ENCODE measurements at places on chromosomes 11 and 22.

- no peak for DNase-seq
Observed at GRCh38 chr22:31734512-31734911, 15.4 kb downstream of the PRR14L start.

DNA sequence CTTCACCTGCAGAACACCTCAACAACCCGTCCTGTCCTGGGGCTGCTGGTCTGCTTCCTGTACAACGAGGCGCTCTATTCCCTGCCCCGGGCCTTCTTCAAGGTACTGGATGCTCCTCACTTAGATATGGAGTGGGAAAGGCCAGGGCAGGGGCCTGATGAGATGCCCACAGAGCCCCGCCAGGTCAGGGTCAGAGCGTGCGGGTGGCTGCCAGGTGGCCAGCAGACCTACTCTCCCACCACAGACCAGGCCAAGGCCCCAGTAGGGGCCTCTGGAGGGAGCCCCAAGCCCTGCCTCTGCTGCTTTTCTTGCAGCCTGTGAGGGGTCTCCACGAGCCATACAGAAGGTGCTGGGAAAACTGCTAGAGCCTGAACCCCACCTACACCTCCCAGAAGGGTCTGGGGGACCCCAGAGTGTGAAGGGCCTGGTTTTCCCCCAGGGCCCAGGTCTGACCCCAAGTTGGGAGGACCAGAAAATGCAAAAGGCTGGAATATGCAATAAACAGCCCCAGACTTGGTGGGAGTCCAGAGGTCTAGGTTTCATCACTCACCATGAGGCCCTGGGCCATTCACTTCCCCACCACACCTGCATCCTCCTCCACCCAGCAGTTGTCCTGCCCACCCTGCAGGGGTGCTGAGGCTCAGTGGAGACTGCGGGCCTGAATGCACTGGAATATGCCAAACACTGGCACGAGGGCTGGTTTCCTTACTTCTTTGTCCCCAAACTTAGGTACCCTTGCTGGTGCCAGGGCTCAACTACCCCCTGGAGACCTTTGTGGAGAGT, 14.7 kb downstream of the ZDHHC24 start:
- no peak for DNase-seq

DNA sequence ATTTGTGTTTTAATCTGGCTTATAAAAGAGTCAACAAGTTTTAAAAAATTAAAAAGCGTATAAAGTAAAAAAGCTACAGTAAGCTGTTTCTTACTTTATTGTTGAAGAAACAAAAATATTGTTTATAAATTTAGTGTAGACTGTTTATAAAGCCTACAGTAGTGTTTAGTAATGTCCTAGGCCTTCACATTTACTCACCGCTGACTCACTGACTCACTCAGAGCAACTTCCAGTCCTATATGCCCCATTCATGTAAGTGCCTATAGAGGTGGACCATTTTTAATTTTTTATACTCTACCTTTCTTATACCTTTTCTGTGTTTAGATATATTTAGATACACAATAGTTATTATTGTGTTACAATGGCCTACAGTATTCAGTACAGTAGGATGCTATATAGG, 12.2 kb downstream of the MPPED2 start:
- no peak for DNase-seq

DNA sequence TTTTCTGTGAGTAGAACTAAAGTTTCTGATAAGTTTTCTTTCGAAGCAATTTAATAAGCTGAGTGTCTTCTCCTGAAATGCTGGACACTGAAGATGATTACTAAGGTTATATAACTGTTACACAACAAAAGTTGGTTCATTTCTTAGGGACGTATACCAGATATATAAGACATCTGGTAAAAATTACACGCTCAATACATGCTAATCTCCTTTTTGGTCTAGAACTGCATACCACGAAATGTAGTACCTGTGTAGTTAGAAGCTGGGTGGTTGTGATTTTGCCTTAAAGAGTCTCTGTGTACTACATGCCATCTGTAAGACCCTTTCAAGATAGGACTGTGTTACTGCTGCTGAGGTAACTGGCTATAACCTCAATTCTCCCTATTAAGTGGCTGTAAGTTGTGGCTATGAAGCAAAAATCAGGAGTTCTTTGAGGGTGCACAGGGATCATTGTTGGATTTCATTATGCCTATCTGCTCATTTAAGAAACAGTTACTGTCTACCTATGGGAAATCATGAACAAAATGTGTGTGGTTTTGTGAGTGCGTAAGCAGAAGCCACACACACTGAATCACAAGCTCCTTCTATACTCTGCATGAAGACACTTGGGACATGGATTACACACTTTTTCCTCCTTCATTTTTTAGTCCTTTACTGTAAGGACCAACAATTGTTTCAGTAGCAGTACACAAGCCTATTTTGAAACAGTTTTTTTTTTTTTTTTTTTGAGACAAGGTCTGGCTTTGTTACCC, 195.9 kb downstream of the SWAP70 start:
- no peak for DNase-seq

DNA sequence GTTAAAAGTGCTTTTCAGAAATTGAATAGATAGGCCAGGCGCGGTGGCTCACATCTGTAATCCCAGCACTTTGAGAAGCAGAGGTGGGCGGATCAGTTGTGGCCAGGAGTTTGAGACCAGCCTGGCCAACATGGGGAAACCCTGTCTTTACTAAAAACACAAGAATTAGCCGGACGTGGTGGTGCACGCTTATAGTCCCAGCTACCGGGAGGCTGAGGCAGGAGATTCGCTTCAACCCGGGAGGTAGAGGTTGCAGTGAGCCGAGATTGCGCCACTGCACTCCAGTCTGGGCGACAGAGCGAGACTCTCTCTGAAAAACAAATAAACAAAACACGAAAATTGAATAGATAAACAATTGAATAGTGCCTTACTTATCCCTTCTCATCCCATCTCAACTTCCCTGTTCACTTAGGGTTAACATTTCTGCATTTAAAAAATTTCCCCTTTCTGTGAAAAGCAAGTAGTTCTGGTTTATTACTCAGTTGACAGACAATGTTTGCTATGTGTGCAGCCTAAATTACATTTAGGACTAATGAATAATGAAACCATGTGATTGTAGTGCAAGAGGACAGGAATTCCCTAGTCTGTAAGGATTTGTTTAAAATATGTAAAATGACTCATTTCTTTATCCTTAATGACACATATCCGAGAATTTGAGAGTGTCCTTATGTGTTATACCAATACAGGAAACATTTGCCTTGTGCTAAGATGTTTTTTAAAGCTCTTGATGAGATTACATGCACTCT, 6.0 kb downstream of the RNF169 start:
- no peak for DNase-seq

GRCh38 chr11:72421351-72421750, 13.0 kb downstream of the CLPB start:
- DNase-seq: no peak

GRCh38 chr11:115894176-115894575, 390.0 kb upstream of the CADM1 start:
- no peak for DNase-seq

GRCh38 chr11:120331301-120331996, 4.8 kb upstream of the ARHGEF12 start:
- no peak for DNase-seq

- DNase-seq: no peak
Observed at GRCh38 chr11:129285402-129285786, 90.3 kb upstream of the BARX2 start.

DNA sequence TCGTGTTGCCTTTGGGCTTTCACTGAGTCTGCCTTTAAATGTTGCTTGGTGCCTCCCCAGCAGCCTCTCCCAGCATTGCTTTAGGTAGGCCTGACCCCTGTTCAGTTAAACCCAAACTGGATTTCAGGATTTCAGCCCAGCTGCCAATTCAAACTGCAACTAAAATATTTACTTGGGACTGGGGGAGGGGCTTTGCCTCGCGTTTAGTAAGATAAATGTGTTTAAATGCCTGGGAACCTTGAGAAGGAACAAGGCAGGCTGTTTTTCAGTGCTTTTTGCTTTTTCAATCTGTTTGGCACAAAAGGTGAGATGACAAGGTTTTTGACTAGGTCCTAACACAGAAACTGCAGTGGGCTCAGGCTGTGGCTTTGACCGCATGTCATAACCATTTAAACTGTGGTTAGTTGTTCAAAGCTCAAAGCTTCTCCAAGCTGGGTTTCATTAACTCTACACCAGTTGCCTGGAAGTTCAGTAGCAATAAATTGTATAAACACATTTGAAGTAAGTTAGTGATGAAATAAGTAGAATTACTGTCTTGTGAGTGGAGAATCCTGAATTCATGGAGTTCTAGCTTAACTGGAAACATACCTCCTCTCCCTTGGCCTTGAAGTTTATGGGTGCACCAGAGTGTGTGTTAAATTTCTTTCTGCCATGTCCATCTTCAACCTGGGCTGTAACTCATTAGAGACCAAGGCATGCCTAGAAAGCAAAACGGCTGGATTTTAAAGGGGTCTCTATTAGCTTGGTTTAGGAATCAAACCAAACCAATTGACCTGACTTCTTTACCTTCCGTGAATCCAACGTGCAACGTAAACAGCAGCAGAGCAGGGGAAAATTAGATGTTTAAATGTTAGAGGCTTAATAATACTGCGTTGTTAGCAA, 3.6 kb downstream of the PKNOX2 start:
- DNase-seq: no peak

DNA sequence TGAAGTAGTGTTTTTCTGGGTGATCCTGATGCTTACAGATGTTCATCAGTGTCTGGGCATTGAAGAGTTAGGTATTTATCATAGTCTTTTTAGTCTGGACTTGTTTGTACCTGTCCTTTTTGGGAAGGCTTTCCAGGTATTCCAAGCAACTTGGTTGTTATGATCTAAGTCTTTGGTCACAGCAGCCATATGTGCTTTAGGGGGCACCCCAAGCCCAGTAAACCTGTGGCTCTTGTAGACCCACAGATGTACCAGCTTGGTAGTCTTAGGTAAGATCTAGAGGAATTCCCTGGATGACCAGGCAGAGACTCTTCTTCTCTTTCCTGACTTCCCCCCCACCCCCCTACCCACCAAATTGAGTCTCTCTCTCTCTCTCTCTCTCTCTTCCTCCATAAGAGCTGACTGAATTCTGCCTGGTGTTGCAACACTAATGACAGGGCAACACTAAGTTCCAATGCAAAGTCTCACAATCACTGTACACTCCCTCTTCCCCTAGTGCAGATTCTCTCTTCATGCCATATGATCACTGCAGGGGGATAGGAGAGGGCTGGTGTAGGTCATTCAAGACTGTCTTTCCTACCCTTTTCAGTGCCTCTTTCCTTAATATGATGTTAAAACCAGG, 24.5 kb upstream of the MMP8 start:
- no peak for DNase-seq

DNA sequence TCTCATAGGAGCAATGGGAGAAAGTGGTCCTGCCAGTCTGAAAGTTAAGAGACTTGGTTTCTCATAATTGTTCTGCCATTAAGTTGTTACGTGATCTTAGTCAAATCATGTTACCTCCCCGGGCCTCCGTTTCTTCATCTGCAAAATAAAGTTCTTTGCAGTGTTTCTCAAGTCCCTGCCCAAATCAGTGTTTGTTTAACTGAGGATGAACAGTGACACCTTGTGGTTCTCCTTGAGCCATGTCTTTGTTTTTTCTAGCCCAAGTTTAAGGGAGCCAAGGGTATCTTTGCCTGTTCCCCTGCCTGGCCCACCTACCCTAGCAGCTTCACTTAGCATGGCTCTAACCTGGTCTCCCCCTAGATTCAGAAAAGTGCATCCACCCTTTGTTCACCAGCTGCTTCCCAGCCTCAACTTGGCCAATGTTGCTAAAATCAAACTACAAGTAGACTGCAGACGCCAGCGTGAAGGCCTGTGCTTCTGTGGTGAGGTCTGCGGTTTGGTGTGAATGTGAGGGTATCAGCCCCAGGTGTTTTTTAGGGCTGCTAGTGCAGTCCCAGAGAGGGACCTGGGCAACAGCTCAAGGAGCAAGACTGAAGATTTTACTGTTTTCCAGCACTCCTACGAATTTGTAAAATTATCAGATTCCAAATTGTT, 35.5 kb downstream of the FZD4 start:
- no peak for DNase-seq

DNA sequence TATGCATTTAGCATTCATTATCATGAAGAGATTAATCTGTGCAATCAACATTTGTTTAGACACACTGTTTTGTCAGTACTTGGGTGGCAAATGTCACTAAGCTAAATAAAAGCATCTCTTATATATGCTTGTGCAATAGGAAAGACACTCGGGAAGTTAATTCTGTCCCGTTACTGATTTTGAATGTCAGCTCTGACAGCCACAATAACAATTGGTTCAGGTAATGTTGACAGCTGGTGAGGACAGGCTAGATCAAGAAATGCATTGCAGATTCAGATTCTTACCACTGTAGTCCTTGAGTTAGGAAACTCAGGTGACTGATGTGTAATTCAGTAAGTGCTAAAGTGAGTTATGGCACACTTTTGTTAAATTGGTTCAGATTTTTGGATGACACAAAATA, 523.8 kb upstream of the FAT3 start:
- no peak for DNase-seq

DNA sequence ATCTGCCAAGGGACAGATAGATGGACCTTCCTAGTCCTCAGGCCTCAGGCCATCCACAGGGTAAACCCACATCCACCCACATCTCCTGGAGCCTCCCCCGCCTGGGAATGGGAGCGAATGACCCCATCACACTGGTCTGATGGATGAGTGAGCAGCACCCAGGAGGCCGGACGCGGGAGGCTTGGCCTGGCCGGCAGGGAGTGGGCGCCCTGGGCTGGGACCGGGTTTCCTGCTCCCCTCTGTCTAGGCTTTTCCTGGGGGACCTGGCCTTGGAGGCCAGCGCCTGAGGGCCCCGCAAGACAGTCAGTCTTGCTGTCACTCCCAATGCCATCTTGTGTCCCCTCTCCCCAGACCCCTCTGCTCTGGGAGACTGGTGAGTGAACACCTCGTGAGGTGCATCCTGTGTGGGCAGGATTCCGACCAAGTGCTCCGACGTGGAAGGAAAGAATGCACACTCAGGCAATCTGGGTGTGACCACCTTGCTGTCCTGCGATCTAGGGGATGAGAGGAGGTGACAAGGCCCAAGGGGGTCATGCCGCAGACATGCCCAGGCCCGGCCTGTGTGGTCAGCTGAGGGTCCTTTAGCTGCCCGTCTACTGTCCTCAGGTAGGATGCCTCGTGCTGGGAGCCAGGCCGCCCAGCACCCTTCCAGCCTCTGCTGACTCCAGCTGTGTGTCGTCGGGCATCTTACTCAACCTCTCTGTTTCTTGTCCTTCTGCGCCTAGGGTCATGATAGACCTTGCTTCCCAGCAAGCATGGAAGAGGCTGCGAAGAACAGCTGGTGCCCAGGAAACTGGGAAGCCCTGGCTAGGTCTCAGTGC, 26.5 kb upstream of the WNT7B start:
- no peak for DNase-seq

GRCh38 chr22:37639771-37640590, 512 bp downstream of the SH3BP1 start:
- DNase-seq: no peak

DNA sequence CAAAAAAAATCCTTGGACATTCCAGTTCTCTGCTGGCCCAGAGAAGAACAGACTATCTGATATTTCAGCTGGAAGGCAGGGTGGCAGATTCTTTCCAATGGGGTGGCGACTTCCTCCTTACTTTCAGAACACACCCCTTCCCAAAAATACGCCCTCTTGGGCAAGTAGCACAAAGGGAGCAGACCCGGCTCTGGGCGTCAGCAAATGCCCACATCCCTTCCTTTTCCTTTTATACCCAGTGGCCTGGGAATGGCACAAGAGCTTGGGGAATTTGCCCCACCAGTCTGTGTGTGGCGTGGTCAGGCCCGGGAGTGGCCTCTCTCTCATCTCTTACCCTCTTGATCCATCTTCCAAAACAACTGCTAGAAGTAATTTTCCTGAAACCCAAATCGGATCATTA, 33.0 kb upstream of the NUP160 start:
- DNase-seq: no peak

Data from T-helper 9 cell (primary cell).